ENCODE measurements at places on chromosomes 11 and 22.

DNA sequence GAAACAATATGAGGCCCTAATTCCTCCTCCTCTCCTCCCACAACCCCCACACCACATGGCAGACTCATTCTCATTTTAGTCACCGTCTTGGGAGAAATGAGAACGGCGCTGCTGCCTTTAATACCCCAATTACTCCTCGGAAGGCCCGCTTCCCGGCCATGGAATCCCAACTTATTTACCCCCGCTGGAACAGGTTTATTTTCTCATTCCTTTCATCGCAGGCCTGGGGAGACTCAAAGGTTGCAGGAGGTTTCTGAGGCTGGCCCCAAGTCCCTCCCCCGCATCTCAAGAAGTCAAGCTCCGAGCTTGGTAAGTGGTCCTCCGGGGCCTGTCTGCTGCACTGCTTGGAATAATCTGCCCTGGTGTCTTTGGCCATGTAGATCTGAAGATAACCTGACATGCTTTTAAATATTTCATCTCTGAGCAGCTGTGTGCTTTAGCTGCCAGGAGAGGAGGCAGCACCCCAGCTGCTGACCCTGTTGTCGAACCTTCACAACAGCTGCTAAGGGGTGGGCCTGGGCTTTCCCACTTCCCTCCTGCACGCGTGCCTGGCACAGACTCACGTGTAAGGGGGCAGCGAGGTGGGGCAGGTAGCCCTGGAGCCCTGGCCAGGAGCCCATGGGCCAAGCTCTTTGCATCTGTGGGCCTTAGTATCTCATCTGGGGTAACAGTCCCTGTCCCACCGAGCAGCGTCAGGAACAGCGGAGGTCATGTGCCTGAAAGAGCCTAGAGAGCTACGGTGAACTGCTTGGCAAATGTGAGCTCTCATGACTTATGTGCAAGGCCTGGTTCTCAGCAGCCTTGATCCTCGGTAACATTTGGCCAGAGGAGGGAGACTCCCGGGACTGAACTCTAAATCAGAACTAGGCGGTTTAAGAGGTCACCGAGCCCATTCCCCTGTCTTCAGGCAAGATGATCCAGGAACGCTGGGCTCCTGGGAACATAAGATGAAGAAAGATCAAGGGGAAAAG is 164.6 kb downstream of the ST3GAL4 start:
- no peak for DNase-seq

DNA sequence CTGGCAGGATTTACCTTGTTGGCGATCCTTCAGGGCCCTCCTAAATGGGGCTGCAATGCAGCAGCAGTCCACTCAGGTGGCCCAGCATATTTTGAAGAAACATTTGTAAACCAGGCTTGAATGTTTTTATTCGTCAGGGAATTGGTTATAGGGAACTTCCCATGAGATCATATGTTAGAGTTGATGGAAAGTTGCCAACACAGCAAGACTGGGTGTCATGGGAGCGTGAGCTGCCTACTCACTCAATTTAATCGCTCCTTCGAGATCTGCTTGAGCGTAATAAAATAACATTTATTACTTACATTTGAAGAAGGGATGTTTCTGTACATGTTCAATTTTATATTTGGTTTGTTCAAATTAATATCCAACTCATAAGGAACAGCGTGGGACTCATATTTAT is 19.4 kb downstream of the OR2AT4 start:
- no peak for DNase-seq

DNA sequence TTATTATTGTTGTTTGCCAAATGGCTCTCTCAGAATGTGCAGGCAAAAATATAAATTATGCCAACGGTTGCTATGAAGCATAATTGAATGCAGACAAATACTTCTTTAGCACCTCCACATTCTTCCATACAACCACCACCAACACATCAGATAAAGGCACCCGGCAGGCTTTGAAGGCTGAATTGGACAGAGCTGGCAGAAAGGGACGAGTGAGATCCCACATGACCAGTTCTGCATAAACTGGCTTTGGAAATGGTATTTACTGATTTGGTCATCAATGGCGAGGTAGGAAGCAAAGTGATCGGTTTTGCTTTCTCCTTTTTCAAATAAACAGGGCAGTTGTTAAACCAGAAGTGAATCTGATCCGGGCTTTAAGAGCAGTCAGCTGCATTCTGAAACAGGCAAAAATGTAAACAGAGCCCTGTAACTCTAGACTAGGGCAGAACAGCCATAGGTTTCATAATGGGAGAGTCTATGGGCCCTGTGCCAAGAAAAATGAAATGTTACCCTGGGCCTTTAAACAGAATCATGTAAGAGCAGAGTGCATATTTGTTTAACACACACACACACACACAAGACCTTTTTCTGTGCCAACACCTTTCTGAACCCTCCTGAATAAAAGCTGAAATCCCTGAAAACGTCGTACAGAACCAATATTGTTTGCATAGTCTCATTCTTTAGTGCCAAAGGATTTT is 97.7 kb downstream of the MPPED2 start:
- no peak for DNase-seq

DNA sequence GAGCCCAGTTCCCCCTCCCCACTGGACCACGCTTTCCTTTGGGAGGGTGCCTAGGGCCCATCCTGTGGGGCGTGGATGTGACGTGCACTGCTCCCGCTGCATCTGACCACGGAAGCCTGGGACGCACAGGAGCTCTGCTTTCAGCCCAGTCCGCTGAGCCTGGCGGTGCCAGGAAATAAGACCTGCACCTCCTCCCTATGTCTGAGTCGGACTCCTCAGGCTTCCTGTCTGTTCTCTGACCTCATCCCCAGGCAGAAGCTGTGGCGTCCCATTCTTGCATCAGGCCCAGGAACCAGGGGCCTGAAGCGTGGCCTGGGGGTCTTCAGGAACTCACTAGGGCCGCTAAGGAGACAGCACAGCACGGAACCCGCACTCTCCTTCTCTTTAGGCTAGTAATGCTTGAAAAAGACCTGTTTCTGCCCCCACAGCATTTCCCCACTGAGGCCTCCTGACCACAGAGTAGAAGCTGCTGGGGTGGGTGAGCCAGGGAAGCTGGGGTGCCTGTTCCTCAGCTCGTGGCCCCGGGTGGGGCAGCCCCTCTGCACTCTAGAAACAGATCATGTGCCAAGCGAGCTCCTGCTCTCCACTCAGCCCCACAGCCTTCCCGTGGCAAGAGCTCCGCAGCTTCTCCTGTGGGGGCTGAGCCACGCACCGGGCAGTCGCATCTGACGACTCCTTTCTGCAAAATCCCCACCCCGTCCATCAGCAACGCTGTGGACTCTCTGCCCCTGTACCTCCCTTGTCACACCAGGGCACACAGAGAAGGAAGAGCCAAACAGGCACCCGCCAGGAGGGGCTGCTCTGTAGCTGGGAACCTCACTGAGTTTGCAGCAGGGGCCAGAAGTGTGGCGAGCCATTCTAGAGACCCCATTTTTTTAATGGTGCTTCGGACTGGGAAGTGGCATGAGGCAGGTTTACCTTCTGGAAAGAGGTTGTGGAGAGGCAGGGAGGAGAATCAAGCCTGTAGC is 22.6 kb downstream of the MOV10L1 start:
- DNase-seq, result no peak

DNA sequence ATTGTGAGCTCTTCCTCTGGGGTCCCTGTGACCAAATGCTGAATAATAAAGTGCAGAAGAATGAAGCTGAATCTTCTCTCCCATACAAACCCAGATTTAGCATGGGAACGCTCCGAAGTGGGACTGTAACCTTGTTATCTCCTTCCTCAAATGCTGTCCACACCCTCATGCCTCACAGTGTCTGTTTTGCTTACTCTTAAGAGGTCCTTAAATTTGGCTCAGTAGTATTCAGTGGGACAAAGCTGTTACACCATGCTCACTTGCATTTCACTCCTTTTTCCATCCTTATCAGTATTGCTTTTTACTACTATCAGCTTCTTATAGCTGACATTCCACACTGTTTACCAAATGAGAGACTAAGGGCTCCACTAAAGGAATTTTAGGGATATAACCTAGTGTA is 13.8 kb upstream of the AMOTL1 start:
- DNase-seq, result no peak

DNA sequence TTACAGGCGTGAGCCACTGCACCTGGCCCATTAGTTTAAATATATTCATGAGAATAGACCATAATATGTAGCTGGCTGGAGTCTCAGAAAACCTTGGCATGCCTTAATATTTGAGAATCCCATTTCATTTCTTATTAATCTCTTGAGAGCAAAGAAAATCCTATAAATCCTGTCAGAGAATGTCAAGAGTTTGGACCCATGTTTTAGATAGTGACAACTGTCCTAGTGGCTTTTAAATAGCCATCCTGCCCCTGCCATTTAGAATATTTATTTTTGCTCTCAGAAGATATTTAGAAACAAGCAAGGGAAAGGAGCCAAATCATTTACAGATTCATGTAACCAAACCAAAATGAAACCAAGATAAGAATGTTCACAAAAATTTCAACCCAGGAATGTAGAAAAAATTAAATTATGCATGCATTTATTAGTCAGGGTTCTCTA is 107.2 kb downstream of the SWAP70 start:
- DNase-seq, result no peak

DNA sequence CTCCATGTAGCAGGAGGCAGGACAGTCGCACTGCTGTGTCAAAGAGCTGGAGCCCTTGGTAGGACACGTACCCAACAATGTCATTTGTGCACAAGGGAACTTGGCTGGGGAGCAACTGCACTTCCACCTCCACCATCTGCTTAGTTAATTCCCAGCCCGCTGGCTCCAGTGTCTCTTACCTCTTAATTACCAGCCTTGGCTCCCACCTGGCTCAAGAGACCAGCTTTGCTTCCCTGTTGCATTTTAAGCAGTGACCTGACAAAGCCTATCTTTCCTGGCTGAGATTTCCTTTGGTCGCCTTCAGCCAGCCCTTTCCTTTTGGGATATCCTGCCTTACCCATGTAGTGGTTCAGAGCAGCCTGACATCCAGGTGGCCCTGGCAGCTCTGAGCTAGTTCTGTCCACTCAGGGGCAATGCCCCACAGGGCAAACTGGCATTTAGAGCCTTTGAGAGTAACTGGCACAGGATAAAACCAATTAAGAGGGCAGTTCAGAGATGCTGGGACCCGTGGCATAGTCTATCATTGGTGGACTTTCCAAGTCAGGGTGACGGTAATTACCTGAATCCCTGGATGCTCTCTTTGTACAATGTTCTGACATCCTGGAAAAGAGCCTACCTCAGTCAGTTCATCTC is 212.6 kb upstream of the SORL1-AS1 start:
- no peak for DNase-seq

DNA sequence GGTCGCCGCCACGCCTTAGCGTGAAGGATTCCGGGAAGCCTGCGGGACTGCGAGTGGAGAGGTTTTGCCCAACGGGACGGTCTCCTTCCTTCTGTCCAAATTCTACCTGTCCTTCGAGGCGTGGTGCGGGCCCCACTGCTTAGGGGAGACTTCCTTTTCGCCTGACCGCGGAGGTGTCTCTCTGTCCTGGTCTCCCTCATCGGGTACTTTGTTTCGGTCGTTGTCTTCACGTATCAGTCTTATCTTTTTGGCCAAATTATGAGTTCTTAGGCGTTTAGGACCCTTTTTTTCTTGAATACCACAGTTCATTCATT is 388 bp downstream of the HINFP start:
- no peak for DNase-seq

GRCh38 chr11:6481924-6482275 is 599 bp downstream of the TIMM10B start:
- no peak for DNase-seq

DNA sequence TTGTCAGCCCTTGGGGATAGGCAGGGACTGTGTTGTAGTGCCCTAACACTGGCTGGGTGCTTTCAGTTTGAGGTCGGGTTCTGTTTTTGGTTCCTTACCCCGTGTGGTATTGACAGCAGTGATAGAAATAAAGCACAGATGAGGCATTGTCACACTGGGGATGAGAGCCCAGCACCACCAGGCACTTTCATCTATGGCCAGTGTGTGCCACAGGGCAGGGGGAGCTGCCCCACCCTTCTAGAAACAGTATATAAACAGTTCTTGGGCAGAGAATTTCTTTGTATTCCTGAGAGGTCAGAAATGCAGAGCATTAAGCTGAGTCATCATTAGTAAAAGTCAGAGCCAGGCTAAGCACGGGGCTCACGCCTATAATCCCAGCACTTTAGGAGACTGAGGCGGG is 23.1 kb upstream of the CDC42EP2 start:
- DNase-seq, result no peak

- no peak for DNase-seq
Observed at GRCh38 chr11:47257517-47258316, at the start of gene NR1H3. TSS of gene NR1H3 (plus strand) at chr11:47257996. CDS start at chr11:47259217, 1,221 bp downstream.

- no peak for DNase-seq
Observed at GRCh38 chr11:78504181-78504580, 70.5 kb downstream of the NARS2 start.

DNA sequence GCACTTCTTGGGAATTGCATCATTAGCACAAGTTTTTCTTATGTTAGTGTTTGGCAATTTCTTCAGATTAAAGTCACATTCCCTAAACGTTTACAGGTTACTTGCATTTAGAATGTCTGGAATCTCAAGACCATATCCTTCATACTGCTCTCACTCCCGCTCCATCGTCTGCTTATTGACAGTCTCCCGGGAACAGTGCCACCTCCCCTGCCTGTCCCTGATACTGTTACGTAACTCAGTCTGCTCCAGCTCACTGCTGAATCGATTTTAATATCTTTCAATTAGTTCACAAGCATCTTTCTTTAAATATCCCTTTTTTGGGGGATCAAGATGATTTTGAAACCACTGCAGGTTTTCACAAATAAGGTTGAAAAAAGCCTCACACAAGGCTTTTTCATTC is 48.2 kb downstream of the GLYATL2 start:
- no peak for DNase-seq

DNA sequence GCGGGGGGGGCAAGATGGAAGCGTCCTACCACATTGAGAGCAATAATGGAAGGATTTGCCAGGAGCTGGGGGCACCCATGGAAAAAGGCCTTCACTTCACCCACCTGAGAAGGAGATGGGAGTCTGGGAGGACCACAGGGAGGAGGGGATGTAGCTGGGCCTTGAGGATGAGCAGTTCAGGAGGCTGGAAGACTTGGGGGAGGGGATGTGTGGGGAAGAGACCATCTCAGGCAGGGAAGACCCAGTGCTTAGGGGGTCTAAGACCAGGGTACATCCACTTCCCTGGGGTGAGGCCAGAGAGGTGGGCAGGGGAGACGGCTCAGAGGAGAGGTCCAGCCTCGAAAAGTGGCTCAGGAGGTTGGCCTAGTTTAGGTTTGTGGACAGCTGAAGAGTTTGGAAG is 71.3 kb upstream of the TCF20 start:
- DNase-seq, result no peak

DNA sequence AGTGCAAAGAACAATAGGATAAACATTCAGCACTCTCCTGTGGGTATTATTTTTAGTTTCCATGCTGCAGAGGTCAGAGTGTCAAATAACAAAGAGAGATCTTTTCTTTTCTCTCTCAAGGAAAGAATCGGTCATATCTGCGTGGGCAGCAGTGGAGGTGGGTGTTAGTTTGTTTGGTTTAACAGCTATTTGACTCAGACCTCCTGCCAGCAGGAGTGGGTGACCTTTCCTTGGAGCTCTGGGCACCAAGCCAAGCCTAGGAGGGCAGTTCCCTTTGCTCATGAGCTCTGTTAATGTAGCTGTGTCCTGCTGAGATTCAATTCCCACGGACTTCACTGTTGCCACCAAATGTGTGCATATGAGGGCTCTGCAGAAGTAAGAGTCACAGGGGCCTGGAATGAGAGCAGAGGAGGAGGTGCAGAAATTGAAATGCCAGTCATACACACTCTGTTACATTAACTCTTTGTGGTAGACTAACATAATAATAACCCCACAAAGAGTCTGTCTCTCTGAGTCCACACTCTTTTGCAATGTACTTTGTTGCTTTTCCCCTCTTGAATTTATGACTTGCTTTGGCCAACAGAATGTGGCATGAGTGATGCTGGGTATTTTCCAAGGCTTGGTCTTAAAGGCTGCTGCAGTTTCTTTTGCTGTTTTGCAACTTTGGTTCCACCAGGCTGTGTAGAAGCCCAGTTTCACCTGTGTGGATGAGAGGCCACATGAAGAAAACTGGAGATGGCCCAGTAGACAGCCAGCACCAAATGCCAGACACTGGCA is 76.0 kb upstream of the GRK3 start:
- DNase-seq, result no peak

Measured in stimulated activated CD8-positive, alpha-beta memory T cell treated with anti-CD3 and anti-CD28 coated beads, Interleukin-4, amount 100 ng/mL, for 1 hour (primary cell).